Myocyte (in vitro differentiated cells): ENCODE measurements at places on chromosomes 1 and 21. TPM values are rescaled to one million over a fixed set of nuclear protein-coding genes. Genes with fewer than 3 reads are reported as not detected.

DNA sequence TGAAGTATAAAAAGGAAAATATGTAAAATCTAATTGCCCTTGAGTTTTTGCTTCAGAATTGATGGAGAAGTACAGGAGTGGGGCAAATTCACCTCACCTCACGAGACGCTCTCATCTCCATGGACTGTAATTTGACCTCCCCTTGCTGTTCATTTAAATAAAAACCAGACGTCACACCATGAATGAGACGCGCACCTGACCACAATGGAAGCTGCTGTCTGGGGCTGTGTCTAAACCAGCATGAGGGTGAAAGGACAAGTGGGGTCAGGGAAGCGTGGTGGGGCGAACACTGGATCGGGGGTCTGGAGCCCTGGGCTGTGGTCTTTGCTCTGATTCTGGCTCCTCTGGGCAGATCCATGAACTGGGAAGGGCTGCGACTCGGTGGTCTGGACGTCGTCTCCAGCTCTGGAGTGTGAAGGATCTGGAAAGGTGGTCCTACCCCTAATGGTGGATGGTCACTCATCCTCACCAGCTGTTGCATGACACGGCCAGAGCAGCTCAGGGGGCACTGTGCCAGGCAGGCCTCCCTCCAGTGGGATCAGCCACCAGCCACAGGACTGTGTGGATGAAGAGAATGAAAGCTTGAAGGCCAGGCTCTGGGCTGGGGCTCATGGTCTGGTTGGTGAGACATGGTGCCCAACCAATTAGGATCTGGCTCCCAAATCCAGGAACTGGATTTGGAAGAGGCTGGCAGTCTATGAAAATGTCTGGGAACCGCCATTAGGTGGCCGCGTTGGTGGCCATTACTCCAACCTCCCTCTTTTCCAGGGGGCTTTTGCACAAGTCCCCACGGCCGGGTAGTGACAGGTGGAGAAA is 728.6 kb downstream of the PTPRU start:
- DNase-seq = no peak

- DNase-seq = no peak
Measured at GRCh38 chr1:100462326-100463025, 75.5 kb upstream of the GPR88 start.

DNA sequence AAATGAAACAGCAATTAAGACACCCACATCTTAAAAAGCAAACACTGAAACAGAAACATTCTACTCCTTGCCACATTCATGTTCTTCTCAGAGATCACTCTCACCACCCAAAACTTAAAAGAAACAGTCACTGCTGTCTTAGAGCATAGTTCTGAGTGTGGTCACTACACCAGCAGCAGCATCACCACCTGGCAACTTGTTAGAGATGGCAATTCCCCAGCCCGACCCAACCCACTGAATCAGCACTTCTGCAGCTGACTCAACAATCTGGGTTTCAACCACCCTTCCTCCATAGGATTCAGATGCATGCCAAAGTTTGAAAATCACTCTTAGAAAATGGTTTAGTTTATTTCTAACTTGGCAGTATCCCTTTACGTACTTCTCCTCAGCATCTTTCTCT is 126.1 kb downstream of the CDC42BPA start:
- peak; percentile 91 for DNase-seq

TAL1 gene
- total RNA-seq = not detected in 2 replicates

TDRD5 gene
- not detected in 2 replicates for total RNA-seq

FAM76A gene
- total RNA-seq = 22.3 and 33.4 TPM in 2 replicates

TMEM51 gene
- 4.5 and 9.5 TPM in 2 replicates for total RNA-seq

AKR7A3 gene
- total RNA-seq = 0.19 and 0.52 TPM in 2 replicates
